Substantia nigra (tissue), 51 donors: ENCODE measurements at places on chromosomes 3 and 15.

- no peak for DNase-seq
Measured at GRCh38 chr15:73948396-73948795, 22.1 kb downstream of the LOXL1 start.

GRCh38 chr3:57777774-57778173, 21.7 kb downstream of the SLMAP start:
- DNase-seq: no peak

DNA sequence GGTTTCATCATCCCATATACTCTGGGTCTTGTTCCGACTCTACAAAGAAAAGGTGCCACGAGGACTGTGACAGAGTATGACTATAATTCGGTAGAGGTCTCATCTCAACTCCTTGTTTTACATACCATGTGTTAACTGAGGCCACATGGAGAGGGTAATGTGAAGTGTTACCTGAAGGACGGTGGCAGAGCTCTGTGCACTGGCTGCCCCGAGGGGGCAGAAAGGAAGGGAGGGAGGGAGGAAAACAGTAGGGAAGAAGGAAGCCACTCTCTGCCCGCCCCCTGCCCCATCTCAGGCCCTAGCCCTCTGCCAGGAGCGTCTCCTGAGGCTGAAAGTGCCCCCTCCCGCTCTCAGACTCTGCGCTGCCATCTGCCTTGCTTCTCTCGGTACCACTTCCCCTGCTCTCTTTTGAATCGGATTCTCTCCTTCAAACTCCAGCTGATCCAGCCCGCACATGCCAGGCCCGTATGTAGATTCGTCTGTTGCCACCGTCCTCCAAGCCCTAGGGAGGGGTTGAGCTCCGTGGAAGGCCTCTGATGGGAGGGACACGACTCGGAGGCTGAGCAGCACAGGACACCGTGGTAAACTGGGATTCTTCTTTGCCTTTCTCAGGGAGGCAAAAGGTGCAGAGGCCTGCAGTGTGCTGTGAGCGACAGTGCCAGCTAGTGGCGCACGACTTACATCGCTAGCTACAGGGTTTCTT, 70.5 kb upstream of the ATP10A start:
- no peak for DNase-seq

DNA sequence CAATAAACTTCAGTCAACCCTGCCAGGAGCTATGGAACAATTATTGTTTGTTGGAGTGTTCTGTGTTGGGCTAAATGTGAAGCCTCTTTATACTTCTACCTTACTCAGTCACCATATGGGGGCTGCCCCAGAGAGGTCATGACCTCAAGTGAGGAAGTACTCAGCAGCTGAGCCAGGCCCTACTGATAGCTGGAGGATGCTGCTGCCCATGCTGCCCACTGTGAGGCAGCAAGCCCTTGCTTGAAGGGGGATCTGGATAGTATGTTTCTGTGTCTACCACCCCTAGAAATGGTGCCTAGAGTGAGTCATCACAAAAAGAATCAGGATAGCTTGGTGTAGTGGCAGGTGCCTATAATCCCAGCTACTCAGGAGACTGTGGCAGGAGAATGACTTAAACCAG, 4.5 kb upstream of the RPL24 start:
- no peak for DNase-seq

DNA sequence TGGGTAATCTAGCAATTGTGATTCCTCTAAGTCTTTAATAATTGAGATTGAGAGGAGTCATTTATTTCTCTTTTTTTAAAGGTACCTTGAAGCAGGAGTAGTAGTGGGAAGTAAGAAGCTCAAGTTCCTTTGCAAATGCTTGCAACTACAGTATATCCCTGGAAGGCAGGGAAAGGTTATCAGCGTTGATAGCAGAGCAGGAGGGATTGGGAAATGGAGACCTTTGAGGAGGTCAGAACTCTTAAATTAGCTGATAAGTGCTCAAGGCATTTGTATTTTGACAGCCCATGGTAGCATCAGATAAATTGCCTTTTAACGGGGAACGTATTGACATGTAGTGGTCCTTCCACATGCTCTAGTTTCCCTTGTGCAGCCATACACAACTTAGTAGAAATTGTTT, 47.7 kb downstream of the MEF2A start:
- DNase-seq: no peak
